ENCODE measurements at places on chromosomes 6 and 20. TPM values are rescaled to one million over a fixed set of nuclear protein-coding genes. Genes with fewer than 3 reads are reported as not detected.

Gene ECHDC1
- total RNA-seq = 70.5 TPM

- DNase-seq = no peak
- H3K4me3 ChIP-seq = no peak overlapping the region
- H3K36me3 ChIP-seq = no peaks in the 10 kb centered on the region
Measured at GRCh38 chr6:67914419-67914818, 720.7 kb upstream of the ADGRB3 start.

Gene VSX1
- total RNA-seq = not detected

DNA sequence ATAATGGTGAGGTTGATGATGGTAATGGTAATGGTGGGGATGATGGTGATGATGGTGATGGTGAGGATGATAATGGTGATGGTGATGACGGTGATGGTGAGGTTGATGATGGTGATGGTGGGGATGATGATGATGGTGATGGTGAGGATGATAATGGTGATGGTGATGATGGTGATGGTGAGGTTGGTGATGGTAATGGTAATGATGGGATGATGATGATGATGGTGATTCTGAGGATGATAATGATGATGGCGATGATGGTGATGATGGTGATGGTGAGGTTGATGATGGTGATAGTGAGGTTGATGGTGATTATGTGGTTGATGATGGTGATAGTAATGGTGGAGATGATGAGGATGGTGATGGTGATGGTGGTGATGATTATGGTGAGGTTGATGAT, 9.7 kb downstream of the BPI start:
- no peak for DNase-seq
- no peaks in the 10 kb centered on the region for H3K36me3 ChIP-seq
- H3K4me1 ChIP-seq = no peaks in the 10 kb centered on the region
- no peaks in the 10 kb centered on the region for H3K27me3 ChIP-seq
- H3K27ac ChIP-seq = no peak overlapping the region
- no peak overlapping the region for H3K4me3 ChIP-seq

Gene HLA-DPA1
- 296 TPM for total RNA-seq

DNA sequence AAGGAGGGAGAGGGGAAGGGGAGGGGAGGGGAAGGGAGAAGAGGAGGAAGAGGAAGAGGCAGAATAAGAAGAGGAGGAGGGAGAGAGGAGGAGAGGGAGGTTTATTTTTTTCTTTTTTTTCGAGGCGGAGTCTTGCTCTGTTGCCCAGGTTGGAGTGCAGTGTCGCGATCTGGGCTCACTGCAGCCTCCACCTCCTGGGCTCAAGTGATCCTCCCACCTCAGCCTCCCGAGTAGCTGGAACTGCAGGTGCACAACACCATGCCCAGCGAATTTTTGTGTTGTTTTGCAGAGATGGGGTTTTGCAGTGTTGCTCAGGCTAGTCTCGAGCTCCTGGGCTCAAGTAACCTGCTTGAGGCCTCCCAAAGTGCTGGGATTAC, 6.1 kb upstream of the GJA10 start:
- H3K4me1 ChIP-seq = no peaks in the 10 kb centered on the region
- H3K27me3 ChIP-seq = no peaks in the 10 kb centered on the region
- H3K36me3 ChIP-seq = no peaks in the 10 kb centered on the region
- H3K27ac ChIP-seq = no peak overlapping the region
- no peak overlapping the region for H3K4me3 ChIP-seq
- no peak for DNase-seq

DNA sequence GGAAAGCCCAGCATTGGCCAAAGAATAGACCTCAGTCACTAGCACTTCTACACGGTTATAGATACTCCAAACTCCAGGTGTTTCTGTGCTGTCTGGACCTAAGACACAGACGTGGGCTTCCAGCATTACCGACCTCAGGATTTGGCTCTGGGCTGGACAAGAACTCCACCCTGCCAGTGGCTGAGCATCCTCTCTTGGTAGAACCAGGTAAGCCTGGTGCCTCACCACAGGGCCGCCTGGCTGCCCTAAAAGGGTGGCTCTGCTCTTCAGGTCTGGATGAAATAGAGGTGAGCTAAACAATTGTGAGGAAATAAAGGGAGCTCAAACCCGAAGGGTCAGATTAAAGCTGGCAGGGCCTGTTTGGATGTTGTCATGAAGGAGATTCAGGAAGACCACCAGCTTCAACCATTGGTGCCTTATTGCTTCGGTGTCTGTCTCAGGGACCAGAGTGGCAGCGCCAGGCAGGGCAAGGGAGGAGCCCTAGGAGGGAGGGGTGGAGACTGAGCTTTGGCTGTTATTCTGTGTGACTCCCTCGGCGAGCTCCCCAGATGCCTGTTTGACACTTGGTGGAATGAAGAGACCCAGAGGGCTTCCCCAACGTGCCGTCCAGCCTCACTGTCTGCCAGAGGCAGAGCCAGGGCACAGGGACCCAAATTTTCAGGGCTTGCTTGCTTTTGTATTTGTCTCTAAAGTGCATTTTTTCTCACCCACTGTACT, 8.6 kb downstream of the SYNDIG1 start:
- H3K4me3 ChIP-seq = no peak overlapping the region
- no peaks in the 10 kb centered on the region for H3K36me3 ChIP-seq
- H3K27me3 ChIP-seq = no peaks in the 10 kb centered on the region
- DNase-seq = no peak
- no peak overlapping the region for H3K27ac ChIP-seq

Gene KDM1B
- 22.1 TPM for total RNA-seq

DNA sequence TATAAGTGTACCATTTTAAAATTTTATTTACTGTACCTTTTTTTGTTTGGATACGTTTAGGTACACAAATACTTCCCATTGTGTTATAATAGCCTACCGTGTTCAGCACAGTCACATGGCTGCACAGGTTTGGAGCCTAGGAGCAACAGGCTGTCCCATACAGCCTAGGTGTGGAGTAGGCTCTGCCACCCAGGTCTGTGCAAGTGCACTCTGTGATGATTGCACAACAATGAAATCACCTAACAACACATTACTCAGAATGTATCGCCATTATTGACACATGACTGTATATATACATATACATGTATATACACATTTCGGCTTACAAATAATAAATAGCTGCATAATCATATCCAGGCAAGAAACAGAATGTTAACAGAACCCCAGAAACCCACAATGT, 15.4 kb downstream of the SERAC1 start:
- no peaks in the 10 kb centered on the region for H3K4me1 ChIP-seq
- peaks cover 23% of the 10 kb centered on the region for H3K36me3 ChIP-seq
- DNase-seq = no peak
- no peak overlapping the region for H3K4me3 ChIP-seq
- no peaks in the 10 kb centered on the region for H3K27me3 ChIP-seq

DNA sequence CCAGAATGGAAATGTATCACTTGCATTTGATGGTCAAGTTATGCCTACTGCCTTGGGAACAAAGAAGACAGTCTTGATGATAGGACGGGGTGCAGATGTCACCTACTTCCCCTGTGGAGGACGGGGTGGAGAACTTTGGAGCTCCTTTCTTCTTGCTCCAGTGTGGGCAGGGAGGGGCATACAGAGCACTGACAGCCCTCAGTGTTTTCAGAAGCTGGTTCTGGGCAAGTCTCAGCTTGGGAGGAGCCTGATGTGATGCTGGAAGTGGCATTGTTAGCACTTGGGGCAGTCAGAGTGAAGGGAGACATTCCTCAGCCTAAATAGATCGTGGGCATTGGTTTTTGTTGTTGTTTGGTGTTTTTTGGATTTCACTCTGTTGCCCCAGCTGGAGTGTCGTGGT, 59.7 kb downstream of the SYNJ2 start:
- H3K27me3 ChIP-seq = no peaks in the 10 kb centered on the region
- no peaks in the 10 kb centered on the region for H3K36me3 ChIP-seq
- peaks cover 22% of the 10 kb centered on the region for H3K4me1 ChIP-seq
- no peak overlapping the region for H3K4me3 ChIP-seq

Gene GSTA3
- 1.00 TPM for total RNA-seq

GRCh38 chr20:36496707-36497669, 44.3 kb upstream of the MYL9 start:
- no peaks in the 10 kb centered on the region for H3K27me3 ChIP-seq
- H3K36me3 ChIP-seq = peaks cover 50% of the 10 kb centered on the region
- H3K4me1 ChIP-seq = peaks cover 21% of the 10 kb centered on the region

Gene NNAT
- not detected for total RNA-seq

- H3K36me3 ChIP-seq = no peaks in the 10 kb centered on the region
- H3K27me3 ChIP-seq = no peaks in the 10 kb centered on the region
- H3K4me1 ChIP-seq = peaks cover 22% of the 10 kb centered on the region
- H3K4me3 ChIP-seq = no peak overlapping the region
Measured at GRCh38 chr6:14729129-14729871, 516.6 kb upstream of the JARID2 start.

DNA sequence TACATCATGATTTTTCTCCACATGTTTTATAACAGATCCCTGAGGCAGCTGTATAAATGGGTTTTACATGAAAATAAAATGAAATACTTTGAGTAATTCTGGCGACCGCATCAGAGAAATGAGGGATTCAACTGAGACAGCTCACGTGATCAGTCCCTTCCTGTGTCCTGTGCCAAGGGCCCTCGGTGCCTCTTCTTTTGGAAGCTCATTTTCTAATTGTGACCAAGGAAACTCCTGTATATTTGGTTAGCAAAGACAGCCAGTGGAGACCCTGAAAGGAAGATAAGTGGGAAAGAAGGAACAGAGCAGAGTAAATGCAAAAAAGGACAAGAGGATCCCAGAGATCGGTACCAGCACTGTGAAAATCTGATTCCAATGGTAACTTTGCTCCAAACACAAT, 129.9 kb downstream of the FYN start:
- H3K4me3 ChIP-seq = no peak overlapping the region
- peak overlapping the region; percentile 43 for H3K27ac ChIP-seq
- no peaks in the 10 kb centered on the region for H3K27me3 ChIP-seq
- no peaks in the 10 kb centered on the region for H3K36me3 ChIP-seq
- H3K4me1 ChIP-seq = peaks cover 54% of the 10 kb centered on the region

Gene MPIG6B
- 0.30 TPM for total RNA-seq

DNA sequence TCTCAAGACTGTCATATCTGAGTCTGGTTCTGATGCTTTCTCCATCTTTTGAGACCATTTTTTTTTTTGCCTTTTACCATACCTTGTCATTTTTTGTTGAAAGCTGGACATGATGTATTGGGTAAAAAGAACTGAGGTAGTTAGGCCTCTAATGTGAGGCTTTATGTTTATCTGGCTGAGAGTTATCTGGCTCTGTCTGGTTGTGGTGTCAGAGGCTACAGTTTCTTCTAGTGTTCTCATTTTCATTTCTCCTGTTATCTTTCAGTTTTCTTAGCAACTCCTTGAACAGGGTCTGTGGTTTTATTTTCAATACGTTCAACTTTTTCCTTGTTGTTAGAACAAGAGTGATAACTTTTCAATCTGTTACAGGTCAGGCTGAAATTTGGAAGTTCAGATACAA, 49.2 kb upstream of the ATXN1 start:
- H3K4me3 ChIP-seq = no peak overlapping the region
- no peaks in the 10 kb centered on the region for H3K4me1 ChIP-seq
- H3K27ac ChIP-seq = no peak overlapping the region
- no peaks in the 10 kb centered on the region for H3K36me3 ChIP-seq

GRCh38 chr20:13770141-13770540, 14.6 kb downstream of the ESF1 start:
- no peak for DNase-seq
- peaks cover 25% of the 10 kb centered on the region for H3K36me3 ChIP-seq
- H3K27me3 ChIP-seq = no peaks in the 10 kb centered on the region

DNA sequence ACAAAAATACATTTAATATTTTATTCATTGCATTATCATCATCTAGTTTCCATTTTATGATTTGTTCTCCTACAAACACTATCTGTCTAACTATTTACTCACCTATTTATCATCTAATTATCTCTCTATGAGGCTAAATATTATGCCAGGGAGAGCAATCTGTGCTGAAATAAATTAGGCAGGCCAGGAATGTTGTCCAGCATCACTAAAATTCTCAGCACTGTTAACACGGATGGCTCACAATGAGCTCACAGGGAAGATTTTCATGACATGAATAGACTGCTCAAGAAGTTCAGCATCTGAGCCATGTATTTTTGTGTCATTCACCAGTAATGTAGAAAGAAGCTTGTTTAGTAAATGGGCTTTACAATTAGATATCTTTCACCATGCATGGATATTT, 1277.2 kb downstream of the GRIK2 start:
- H3K27me3 ChIP-seq = no peaks in the 10 kb centered on the region
- DNase-seq = no peak
- H3K36me3 ChIP-seq = no peaks in the 10 kb centered on the region
- no peaks in the 10 kb centered on the region for H3K4me1 ChIP-seq
- no peak overlapping the region for H3K4me3 ChIP-seq

Gene SOD2
- 454 TPM for total RNA-seq

DNA sequence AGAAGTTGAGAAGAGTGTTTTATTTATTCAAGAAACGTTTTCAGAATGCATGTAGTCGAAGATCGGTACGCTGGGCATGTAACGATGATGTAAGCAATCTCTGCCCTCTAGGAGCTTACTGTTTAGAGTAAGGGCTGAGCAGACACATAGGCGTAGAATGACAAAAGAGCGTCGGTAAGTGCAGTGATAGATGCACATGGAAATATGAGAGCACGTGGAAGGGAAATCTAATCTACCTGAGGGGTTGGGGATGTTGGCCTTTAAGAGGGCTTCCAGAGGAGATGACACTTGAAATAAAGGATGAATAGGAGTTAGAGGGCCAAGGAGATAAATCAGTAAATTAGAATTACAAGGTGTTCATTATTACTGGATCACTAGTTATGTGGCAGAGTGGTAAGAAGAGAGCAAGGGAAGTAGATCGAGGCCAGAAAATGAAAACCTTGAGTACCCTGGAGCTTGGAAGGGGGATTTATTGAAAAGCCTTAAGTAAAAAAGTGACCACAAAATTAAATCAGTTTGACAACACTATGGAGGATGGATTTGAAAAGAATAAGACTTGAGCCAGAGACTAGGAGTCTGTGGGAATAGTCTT, 782 bp downstream of the TRMT11 start:
- no peaks in the 10 kb centered on the region for H3K36me3 ChIP-seq
- no peak for DNase-seq
- no peaks in the 10 kb centered on the region for H3K27me3 ChIP-seq
- peak overlapping the region; percentile 67 for H3K27ac ChIP-seq

Gene SLC4A11
- 2.6 TPM for total RNA-seq

- no peaks in the 10 kb centered on the region for H3K27me3 ChIP-seq
- no peak overlapping the region for H3K27ac ChIP-seq
- H3K4me3 ChIP-seq = no peak overlapping the region
- no peaks in the 10 kb centered on the region for H3K4me1 ChIP-seq
- DNase-seq = no peak
- H3K36me3 ChIP-seq = no peaks in the 10 kb centered on the region
Measured at GRCh38 chr6:136411453-136412354, 122.1 kb upstream of the BCLAF1 start.

DNA sequence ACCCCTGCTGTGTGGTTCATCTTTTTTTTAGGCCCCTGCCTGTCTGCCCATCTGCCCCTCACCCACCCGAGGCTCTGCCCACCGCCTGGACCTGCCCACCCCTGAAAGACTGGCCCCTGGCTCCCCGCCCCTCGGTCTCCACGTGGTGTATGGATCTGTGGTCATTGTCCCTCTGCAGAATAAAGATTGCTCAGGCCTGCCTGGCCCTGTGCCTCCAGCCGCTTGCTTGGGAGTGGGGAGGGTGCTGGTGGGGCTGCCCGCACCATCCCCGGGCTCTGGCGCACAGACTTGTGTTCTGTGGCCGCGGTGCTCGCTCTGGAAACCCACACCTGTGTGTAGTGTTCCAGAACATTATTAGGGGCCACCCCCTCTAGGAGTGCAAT, 1.6 kb downstream of the MAP1LC3A start:
- no peaks in the 10 kb centered on the region for H3K36me3 ChIP-seq
- H3K27ac ChIP-seq = peak overlapping the region; percentile 93
- no peaks in the 10 kb centered on the region for H3K27me3 ChIP-seq

- DNase-seq = no peak
- H3K27ac ChIP-seq = no peak overlapping the region
- H3K4me3 ChIP-seq = no peak overlapping the region
Measured at GRCh38 chr6:168712993-168713392, 272.0 kb downstream of the SMOC2 start.
